Activated T-helper 17 cell treated with anti-CD3 and anti-CD28 coated beads, Interleukin-2, amount 50 U/mL, for 72 hours (primary cell): ENCODE measurements at places on chromosomes 5 and 9.

DNA sequence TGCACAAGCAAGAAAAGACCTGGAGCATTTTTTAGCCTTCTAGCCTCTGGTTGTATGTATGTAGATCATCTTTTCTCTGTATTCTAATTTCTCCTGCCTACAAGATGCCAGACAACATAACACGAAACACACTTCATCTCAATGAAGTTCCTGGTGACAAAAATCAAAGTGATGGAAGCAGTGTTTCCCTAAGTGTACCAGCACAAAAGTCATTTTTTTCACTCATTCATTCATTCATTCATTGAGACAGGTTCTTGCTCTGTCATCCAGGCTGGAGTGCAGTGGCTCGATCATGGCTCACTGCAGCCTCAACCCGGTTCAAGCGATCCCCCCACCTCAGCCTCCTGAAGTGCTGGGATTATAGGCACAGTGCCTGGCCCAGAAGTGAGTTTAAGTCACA lies 71.5 kb upstream of the SAP30L start:
- no peak for ATAC-seq
- no peaks in the 10 kb centered on the region for H3K27me3 ChIP-seq
- no peak overlapping the region for H3K4me3 ChIP-seq
- no peaks in the 10 kb centered on the region for H3K4me1 ChIP-seq

DNA sequence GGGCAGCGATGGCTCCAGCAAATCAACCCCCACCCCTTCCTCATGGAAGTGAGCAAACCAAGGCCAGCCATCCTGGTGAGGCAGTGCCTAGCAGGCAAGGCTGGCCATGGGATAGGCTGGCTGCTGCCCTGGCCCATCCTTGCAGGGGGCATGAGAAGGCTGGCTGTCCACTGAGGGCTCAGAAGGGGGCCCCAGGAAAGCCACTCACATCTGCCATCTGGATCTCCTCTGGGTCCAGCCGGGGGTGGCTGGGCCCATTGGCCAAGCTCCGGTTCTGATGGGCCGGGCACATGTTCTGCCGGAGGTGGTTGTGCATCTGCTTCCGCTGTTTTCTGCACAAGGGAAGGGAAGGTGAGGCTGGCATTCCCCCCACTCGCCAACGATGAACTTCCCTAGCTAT lies 57.1 kb downstream of the PSD2 start:
- H3K36me3 ChIP-seq = no peaks in the 10 kb centered on the region
- no peak overlapping the region for H3K4me3 ChIP-seq
- ATAC-seq = no peak
- H3K27ac ChIP-seq = no peak overlapping the region
- H3K4me1 ChIP-seq = no peaks in the 10 kb centered on the region
- no peaks in the 10 kb centered on the region for H3K27me3 ChIP-seq

DNA sequence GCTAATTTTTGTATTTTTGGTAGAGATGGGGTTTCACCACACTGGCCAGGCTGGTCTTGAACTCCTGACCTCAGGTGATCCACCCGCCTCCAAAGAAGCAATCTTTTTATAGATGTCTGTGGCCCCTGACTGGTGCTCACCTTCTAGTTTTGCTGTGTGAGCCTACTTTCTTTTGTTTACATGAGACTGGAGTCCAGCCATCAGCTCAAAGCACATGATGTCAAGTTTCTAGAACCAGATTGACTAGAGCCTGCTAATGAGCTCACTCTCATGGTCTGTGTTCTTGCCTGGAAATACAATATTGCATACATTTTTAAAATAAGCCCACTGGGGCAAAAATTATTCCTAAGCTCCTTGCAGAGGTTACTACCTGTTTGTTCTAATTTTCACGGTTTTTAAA lies 102.9 kb upstream of the PIK3R1 start:
- ATAC-seq = no peak
- no peak overlapping the region for H3K27ac ChIP-seq
- no peak overlapping the region for H3K4me3 ChIP-seq
- no peaks in the 10 kb centered on the region for H3K36me3 ChIP-seq
- H3K27me3 ChIP-seq = peaks cover 5% of the 10 kb centered on the region
- H3K4me1 ChIP-seq = no peaks in the 10 kb centered on the region

DNA sequence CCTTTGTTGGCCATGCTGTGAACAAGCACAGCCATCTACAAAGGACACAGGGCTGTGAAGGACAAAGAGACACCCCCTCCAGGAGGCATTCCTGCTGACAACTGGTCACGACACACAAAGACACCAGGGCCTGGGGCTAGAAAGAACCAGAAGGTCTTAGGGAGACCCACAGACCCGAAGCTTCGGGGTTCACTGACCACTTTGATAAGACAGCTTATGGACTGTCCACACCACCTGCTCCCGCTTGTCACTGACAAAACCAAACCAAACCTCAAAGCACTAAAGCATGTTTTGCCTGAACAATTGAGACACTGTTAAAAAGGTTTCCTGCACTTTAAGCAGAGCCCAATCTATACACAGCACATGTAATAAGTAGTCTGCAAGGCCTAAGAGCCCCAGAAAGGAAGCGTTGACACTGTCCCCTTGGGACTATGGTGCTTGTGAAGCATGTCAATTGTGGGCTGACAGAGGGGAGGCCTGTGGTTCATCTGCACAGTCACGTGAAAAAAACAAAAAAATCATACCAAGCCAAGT lies 185.0 kb downstream of the GAPVD1 start:
- peak overlapping the region; percentile 6 for H3K27ac ChIP-seq
- ATAC-seq = no peak
- H3K4me1 ChIP-seq = no peaks in the 10 kb centered on the region
- H3K4me3 ChIP-seq = no peak overlapping the region
- peaks cover 34% of the 10 kb centered on the region for H3K36me3 ChIP-seq

GRCh38 chr5:139915834-139916233 lies 120.2 kb downstream of the PSD2 start:
- no peak for ATAC-seq
- no peak overlapping the region for H3K27ac ChIP-seq
- H3K36me3 ChIP-seq = no peaks in the 10 kb centered on the region
- no peak overlapping the region for H3K4me3 ChIP-seq

- H3K36me3 ChIP-seq = no peaks in the 10 kb centered on the region
- H3K27me3 ChIP-seq = no peaks in the 10 kb centered on the region
- H3K4me3 ChIP-seq = no peak overlapping the region
- no peak overlapping the region for H3K27ac ChIP-seq
- H3K4me1 ChIP-seq = peaks cover 4% of the 10 kb centered on the region
These were observed 98.4 kb downstream of the MED27 start for GRCh38 chr9:131981116-131981776.

- H3K27me3 ChIP-seq = no peaks in the 10 kb centered on the region
- peaks cover 7% of the 10 kb centered on the region for H3K36me3 ChIP-seq
- H3K27ac ChIP-seq = no peak overlapping the region
- no peak overlapping the region for H3K4me3 ChIP-seq
- ATAC-seq = no peak
These were observed 9.5 kb downstream of the SLC35A4 start for GRCh38 chr5:140574165-140574564.

DNA sequence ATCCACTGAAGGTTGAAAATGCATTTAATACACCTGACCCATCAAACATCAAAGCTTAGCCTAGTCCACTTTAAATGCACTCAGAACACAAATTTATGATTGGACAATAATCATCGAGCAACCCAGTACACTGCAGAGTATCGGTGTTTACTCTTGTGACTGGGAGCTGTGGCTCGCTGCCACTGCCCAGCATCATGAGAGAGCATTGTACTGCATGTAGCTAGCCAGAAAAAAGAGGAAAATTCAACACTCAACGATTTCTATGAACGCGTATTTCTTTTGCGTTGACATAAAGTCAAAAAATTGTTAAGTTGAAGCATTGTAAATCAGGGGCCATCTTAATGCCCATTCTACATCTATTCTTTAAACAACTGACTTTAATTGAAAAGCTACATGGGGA lies 95.1 kb upstream of the CD180 start:
- H3K27me3 ChIP-seq = peaks cover 9% of the 10 kb centered on the region
- ATAC-seq = no peak

DNA sequence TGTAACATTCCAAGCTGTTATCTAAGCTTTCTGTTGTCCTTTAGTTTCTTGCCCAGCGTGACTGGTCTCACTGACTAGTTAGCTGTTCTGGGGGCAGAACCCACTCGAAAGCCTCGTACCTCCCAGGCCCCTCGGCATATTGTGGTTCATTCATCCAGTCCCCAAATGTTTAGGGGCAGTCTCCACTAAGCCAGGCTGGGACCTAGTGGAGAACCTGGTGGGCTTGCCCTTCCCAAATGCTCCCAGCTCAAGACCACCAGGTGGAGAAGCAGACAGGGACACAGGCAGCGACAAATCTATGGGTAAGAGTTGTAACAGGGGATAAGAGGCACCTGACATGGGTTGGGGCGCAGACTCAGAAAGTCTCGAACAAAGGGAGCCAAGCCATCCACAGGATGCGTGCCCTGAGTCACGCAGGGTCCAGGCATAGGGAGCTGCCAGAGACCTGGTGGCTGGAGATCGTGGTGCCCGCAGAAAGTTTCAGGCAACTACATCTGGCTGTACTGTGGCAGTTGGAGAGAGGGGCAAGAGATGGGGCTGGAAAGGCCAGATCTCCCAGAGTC lies 851 bp upstream of the EEIG1 start:
- peak overlapping the region; percentile 82 for H3K27ac ChIP-seq
- H3K4me3 ChIP-seq = peak overlapping the region; percentile 84

GRCh38 chr5:123087173-123088030 lies 1.6 kb upstream of the PRDM6 start:
- no peak overlapping the region for H3K27ac ChIP-seq
- peaks cover 4% of the 10 kb centered on the region for H3K4me1 ChIP-seq
- ATAC-seq = no peak
- H3K36me3 ChIP-seq = no peaks in the 10 kb centered on the region
- no peak overlapping the region for H3K4me3 ChIP-seq
- peaks cover 66% of the 10 kb centered on the region for H3K27me3 ChIP-seq

DNA sequence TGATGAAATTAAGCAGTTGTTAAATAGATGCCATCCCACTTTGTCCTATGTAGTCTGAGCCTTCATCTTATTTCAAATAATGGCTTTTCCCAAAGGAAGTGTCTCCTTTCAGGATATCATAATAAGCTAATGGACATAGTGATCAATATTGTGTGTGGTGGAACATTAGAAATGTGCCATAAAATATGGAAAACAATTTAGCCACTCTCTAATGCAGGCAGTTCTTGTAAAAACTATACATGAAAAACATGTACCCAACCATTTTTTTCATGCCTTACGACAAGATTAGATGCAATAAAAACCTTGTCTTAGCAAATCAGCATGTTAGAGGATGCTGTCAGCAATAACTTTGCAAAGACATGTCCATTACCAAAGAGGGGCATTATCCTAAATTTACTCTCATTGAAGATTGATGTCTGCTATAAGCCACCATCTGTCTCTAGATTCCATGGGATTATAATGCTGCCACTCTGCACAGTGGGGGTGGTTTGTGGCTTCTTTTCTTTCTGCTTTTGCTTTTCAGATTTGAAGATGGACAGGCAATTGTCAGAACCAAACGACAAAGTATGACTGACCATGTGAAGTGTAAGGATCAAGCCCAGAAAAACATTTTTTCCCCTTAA lies 724.0 kb upstream of the ZNF608 start:
- H3K4me1 ChIP-seq = no peaks in the 10 kb centered on the region
- no peak overlapping the region for H3K4me3 ChIP-seq
- no peaks in the 10 kb centered on the region for H3K27me3 ChIP-seq
- H3K27ac ChIP-seq = no peak overlapping the region
- no peak for ATAC-seq

DNA sequence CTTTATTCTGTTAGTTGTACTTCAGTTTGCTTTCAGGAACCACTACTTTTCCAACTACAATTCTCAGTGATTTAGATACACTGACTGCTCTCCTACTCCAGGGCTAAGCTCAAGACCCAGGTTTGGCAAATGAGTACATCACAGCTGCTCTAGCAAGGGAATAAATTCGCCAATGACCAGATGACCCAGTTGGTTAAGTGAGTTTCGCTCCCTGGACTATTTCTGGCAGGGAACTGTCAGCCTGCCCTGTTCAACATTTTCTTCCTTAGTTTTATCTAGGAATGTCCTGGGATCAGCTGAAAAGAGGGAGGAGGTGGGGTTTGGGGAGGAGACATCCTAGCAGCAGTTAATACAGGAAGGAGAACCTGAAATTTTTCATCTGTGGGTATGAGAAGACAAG lies 6.4 kb upstream of the STARD4 start:
- no peaks in the 10 kb centered on the region for H3K36me3 ChIP-seq
- H3K27me3 ChIP-seq = no peaks in the 10 kb centered on the region

DNA sequence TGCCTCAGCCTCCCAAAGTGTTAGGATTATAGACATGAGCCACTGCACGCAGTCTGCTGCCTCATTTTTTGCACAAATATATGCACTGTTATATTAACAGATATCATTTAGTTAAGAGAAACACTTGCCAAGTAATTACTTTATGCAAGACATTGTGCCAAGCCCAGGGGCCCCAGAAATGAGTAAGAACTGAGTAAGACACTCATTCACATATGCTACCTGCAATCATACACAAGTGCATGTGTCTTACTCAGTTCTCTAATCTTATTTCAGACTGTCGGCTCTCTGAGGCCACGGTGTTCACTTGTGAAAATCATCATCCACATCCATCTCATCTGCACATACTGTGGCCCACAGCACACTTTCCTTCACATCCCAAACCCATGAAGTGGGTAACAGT lies 16.0 kb downstream of the TRAF1 start:
- no peaks in the 10 kb centered on the region for H3K27me3 ChIP-seq
- ATAC-seq = peak; percentile 78
- peak overlapping the region; percentile 91 for H3K4me3 ChIP-seq
- peak overlapping the region; percentile 78 for H3K27ac ChIP-seq

DNA sequence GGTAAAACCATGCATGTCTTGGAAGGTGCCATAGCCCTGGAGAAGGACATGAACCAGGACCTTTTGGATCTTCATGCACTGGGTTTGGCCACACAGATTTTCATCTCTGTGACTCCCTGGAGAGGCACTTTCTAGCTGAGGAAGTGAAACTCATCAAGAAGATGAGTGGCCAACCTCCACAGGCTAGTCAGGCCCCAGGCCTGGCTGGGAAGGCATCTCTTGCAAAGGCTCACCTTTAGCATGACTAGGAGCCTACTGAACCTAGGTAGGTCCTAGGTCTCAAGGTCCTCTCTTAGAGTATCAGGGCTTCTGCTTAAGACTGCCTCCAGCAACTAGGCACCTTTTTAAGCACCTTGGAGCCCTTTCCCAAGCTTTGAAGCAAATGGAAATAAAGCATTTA lies 1448.7 kb upstream of the ACO1 start:
- no peak overlapping the region for H3K27ac ChIP-seq
- no peaks in the 10 kb centered on the region for H3K36me3 ChIP-seq
- no peaks in the 10 kb centered on the region for H3K4me1 ChIP-seq
- H3K4me3 ChIP-seq = no peak overlapping the region

- H3K27ac ChIP-seq = no peak overlapping the region
- ATAC-seq = peak; percentile 48
- peaks cover 14% of the 10 kb centered on the region for H3K4me1 ChIP-seq
- H3K36me3 ChIP-seq = no peaks in the 10 kb centered on the region
These were observed 111.8 kb downstream of the UNC13B start for GRCh38 chr9:35273591-35273990.

GRCh38 chr9:128226412-128226801 lies 23.2 kb downstream of the DNM1 start:
- H3K4me3 ChIP-seq = no peak overlapping the region
- no peaks in the 10 kb centered on the region for H3K36me3 ChIP-seq
- no peaks in the 10 kb centered on the region for H3K4me1 ChIP-seq
- no peak for ATAC-seq
- H3K27me3 ChIP-seq = no peaks in the 10 kb centered on the region

GRCh38 chr9:131759017-131759647 lies 19.3 kb upstream of the RAPGEF1 start:
- ATAC-seq = peak; percentile 51
- H3K36me3 ChIP-seq = no peaks in the 10 kb centered on the region
- peaks cover 15% of the 10 kb centered on the region for H3K4me1 ChIP-seq
- H3K27me3 ChIP-seq = no peaks in the 10 kb centered on the region
